ENCODE measurements at places on chromosomes 5 and 9.

DNA sequence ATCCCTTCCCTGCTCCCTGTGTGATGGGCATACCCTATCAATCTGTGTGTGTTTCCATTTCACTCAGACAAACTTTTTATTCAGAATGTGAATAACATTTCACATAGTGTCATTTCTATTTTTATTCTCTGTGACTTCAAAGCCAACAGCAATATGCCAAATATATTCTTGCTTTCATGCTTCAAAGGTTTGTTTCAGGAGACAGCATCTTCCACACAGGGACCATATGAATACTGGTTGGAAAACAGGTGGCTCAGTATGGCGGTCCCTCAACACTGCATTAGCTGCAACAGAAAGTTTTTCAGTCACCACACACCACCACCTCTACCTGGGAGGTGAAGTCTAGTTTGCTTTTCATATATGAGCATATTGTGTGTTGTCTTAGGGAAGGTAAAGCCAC is 111.0 kb upstream of the PTPN3 start:
- ATAC-seq = no peak

DNA sequence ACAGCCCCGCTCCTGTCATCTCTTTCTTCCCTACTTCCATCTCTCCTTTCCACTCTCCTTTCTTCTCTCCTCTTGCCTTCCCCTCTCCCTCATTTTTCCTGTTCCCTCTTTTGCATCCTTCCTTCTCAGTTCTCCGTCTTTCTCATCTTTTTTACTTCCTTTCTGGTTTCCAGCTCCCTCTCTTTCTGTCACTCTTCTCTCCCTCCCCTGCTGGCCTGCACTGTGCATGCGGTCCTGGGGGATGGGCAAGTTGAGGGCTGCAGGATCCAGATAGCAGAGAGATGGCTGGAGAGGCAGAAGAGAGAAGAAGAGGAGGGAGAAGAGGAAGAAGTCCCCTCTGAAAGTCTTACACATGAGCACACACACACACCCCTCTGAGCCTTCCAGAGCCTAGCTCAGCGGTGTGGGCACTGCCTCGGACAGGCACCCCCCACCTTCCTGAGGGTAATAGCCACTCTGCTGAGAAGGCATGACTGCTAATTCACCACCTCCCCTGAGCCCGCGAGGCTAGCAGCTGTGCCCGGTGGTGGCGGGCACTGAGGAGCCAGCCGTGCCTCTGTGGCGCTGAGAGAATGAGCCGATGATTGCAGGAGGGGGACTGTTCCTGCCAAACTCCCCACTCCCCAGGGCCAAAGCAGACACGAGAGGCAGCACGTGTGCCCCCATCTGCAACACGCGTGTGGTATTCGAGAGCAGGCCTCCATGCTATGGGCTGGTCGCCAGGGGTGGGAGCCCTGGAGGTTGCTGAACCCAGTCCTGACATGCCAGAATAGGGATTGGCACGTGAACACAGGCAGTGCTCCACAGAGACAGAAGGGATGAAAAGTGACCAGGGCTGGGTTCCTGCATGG is 3.7 kb upstream of the CAMK2A start:
- no peak for ATAC-seq

DNA sequence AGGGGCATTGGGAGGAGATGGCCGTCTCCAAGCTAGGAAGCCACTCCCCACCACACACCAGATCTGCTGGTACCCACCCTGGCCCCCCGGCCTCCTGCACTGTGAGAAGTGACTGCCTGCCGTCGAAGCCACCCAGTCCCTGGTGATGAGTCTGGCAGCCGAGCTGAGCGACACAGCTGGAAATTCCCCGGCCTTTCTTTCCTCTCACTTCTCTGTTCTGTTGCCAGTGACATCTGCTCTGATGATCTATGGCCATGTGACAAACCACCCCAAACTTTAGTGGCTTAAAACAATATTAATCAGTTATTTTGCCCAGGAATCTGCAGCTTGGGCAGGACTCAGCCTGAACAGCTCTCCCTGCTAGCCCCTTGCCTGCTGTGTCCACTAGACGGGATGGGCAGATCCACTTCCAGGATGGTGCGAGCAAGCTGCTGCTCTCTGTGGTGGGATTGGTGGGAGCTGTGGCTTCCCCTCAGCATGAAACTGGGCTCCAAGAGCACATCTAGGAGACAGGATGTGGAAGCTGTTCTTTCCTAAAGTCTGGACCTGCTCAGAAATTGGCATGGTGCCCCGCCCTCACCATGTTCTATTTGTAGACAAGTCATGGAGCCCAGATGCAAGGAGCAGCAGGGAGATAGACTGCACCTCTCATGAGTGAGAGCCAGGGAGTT is 211.2 kb downstream of the GADD45G start:
- peak; percentile 98 for ATAC-seq

DNA sequence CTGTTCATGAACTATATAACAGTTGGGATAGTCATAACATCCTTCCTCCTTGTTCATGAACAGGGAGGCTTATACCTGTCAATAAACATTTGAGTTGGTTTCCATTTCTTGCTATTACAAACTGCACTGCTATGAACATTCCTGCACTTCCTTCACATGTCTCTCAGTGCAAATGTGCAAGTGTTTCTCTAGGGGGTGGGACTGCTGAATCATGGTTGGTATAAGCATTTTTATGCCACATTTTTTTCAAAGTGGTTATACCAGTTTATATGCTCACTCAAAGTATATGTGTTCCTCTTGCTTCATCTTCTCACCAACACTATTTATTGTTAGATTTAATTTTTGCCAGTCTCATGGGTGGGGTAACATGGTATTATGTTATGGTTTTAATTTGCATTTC is 25.8 kb upstream of the TPD52L3 start:
- no peak for ATAC-seq

DNA sequence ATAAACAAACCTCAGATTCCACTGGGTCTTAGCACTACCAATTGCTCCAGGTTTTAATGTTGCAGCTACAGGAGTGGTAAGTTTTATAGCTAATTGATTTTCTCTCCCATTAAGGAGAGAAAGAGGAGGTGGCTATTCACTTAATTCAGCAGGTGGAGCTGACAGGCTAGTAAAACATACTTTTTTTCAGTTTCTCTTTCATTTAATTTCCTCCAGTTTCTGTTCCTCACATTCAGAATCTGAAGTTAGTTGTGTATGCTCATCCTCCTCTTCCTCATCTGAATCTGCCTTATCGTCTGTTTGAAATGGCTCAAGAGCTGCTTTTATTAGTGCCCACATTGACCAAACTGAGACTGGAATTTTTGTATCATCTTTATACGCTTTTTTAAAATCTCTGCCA is 98.0 kb downstream of the PLPPR1 start:
- no peak for ATAC-seq

GRCh38 chr5:178125253-178125906 is 5.4 kb upstream of the RMND5B start:
- no peak for ATAC-seq

Measured in stimulated activated memory B cell treated with anti-CD40 and anti-IgM and Interleukin-4, amounts not matched to agents 10 μg/mL and 1 μg/mL and 100 μg/mL, for 72 hours (primary cell).